ENCODE measurements at places on chromosomes 6 and 20. TPM values are rescaled to one million over a fixed set of nuclear protein-coding genes. Genes with fewer than 3 reads are reported as not detected.
A peak's percentile ranks its signal among the peaks of the same experiment; 100 is the strongest.

GRCh38 chr6:121694801-121695251 lies 259.4 kb downstream of the GJA1 start:
- H3K4me1 ChIP-seq, result peaks cover 3% of the 10 kb centered on the region
- peak overlapping the region; percentile 79 for H3K27ac ChIP-seq
- peak; percentile 45 for DNase-seq
- no peaks in the 10 kb centered on the region for H3K36me3 ChIP-seq
- H3K27me3 ChIP-seq, result no peaks in the 10 kb centered on the region

DNA sequence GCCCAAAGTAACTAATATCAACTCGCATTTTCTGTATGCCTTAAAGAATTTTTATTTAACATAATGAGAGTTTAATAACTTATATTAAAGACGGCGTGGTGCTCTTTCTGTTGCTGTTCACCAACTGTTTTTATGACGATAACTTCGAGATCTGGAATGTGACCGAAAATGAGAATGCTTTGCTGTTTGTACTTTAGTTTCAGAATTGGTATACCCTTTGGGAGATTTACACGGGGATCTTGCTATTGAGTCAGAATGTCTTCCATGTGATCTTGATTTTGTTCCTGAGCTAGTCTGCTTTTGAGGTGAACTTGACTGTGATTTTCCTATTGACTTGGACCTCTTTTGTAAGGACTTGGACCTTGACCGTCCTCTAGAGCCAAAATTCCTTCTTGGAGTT lies 17.9 kb downstream of the PNRC1 start:
- H3K27me3 ChIP-seq, result no peaks in the 10 kb centered on the region
- no peak for DNase-seq
- no peaks in the 10 kb centered on the region for H3K4me1 ChIP-seq
- H3K36me3 ChIP-seq, result peaks cover 3% of the 10 kb centered on the region
- no peak overlapping the region for H3K4me3 ChIP-seq

GRCh38 chr20:11728937-11729336 lies 188.8 kb upstream of the BTBD3 start:
- H3K36me3 ChIP-seq, result no peaks in the 10 kb centered on the region
- no peaks in the 10 kb centered on the region for H3K27me3 ChIP-seq
- no peak overlapping the region for H3K27ac ChIP-seq
- no peak for DNase-seq

DNA sequence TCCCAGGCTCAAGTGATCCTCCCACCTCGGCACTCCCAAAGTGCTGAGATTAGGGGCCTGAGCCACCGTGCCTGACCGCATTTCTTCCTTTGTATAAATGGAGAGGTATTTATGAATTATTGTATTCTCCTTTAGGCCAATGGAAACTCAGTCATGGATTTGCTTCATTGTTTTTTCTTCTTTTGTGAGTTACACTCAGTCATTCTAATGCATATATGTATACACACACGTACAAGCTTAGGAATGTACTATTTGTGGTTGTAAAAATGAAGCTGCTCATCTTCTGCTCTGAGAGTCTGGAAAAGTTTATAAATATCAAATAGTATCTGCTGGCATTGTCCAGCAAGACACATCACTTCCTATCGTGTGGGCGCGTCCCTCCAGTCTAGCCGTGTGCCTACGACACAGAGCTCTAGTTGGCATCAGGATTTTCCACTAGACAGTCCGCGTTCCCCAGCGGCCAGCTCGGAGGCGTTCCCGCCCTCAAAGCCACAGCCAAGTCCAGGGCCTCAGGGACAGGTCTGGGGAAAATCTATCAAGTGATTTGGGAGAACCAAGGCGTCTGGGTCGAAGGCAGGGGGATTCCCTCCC lies 215.2 kb downstream of the NFATC2 start:
- no peak for DNase-seq
- no peak overlapping the region for H3K4me3 ChIP-seq
- no peak overlapping the region for H3K27ac ChIP-seq
- H3K27me3 ChIP-seq, result no peaks in the 10 kb centered on the region

DNA sequence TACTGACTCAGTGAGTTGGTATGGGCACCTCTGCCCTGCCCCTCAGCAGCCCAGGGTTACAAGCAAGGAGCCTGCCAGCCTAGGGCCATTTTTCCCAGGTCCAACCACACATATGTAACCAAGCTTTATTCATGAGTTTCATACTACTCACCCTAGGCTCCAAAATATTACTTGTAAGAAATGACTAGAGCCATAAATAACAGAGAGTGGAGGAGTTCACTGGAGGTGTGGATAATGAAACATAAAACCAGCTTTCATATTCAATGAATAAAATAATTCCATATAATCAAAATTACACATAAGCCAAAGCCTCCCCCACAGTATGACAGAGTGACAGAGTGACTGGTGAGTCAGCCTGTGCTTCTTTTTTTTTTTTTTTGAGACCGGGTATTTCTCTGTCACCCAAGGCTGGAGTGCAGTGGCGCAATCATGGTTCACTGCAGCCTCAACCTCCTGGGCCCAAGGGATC lies 229.8 kb upstream of the SASH1 start:
- H3K27ac ChIP-seq, result no peak overlapping the region
- H3K4me1 ChIP-seq, result no peaks in the 10 kb centered on the region
- no peak for DNase-seq
- no peak overlapping the region for H3K4me3 ChIP-seq
- no peaks in the 10 kb centered on the region for H3K27me3 ChIP-seq

Gene CPNE5
- 88.4 TPM for polyA plus RNA-seq

Gene VARS2
- 93.0 TPM for polyA plus RNA-seq

All from spinal cord (tissue), 10 donors.